ENCODE measurements at places on chromosomes 6 and 20. TPM values are rescaled to one million over a fixed set of nuclear protein-coding genes. Genes with fewer than 3 reads are reported as not detected.

Gene SH3BGRL2
- 0.23 TPM for total RNA-seq

Gene ANGPT4
- not detected for total RNA-seq

Gene FUCA2
- 86.7 TPM for total RNA-seq

DNA sequence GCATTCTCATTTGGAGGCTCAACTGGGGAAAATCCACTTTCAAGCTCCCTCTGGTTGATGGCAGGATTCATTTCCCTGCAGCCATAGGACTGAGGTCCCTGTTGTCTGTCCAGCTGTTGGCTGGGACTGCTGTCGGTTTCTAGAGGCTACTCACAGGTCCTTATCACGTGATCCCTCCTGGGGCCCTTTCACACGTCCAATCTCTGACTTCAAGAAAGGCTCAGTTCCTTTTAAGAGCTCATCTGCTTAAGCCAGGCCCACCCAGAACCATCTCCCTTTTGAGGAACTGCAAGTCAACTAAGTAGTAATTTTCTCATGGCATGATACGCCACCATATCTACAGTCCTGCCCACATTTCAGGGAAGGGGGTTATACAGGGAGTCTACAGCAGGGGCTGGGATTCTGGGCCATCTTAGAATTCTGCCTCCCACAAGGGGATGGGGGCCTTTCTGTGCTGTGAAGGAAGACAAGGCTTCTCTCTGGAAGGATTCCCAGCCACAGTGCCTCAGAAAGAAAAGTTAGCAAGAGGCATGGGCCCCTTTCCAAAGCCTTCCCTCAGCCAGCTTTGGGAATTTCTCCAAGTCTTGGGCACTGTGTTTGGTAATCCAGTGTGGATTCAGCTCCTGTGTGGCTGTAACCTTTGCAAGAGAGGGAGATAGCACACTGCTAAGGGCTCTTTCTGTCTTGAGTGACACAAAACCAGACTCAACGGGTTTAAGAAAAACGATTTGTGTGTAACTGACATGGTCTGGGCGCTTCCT is 66.4 kb downstream of the CTCFL start:
- no peak for DNase-seq

DNA sequence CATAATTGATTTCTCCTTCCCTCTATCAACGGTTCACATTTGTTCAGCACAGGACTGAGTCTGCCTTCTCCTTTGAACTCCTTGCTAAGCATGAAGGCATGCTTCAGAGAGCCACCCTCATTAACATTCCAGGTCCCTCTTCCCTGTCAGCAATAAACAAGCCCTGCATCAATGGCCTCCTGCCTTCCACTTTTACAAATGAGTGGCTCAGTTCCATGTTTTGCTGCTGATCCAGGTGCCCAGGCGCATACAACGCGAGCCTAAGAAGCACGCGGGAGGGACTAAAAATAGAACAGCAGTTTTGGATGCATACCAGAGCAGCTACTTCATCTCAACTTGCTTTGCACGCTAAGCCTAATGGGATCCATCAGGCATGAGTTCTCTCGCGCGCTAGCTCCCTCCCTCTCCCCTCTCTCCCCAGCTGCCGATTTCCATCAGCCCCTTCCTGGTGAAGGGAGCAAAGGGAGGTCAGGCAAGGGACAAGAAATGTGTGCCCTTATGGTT is 53.4 kb downstream of the TRAF3IP2 start:
- peak; percentile 94 for DNase-seq

DNA sequence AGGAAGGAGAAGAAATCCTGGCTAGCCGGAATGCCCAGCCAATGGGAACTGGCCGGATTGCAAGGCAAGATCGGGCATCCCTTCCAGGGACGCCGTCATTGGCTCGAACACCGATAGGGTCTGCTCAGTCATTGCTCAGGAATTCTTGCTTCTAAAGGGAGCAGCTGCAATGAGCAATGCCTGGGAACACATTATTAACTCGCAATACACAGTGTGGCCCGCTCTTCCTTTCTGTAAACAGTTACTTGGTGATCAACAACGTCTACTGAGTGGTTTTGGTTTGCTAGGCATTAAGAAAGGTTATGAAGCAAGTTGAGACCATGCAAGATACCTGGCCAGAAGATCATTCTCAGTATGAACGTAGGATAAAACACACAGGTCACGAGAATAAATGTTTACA is 165.4 kb upstream of the CITED2 start:
- peak; percentile 95 for DNase-seq

DNA sequence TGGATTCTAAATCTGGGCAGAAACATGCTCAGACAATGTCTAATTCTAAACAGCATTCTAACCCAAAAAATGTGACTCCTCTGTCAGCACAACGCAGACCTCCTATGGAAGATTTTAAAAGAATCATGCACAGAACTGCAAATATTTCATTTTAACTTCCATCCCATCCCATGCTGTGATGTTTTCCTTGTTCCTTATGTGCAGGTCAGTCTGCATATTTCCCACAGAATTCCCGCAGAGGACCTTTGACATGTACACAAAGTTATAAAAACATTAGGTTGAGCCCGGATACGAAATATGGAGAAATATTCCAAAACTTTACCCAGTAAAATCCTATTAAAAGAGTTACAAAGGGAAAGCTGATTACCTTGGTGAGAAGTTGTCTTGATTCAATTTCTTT is 467.1 kb upstream of the EPHA7 start:
- no peak for DNase-seq

DNA sequence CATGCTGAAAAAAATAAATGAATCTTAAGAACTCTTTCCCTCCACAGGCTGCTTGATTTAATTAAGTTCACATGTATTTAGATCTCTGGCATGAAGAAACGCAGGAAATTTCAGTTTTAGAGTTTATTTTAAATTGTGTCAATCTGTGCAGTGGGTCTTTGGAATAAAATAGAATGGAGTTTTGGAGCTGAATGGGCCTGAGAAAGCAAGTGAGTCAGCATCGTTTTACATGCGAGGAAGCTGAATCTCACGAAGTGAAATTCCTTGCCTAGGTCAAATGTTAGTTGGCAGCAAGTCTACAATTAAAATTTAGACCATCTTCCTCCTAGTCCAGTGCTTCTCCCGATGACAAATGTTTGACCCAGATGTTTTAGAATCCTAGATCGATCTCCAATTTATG is 22.4 kb downstream of the MAP7 start:
- no peak for DNase-seq

- no peak for DNase-seq
These were observed 9.7 kb downstream of the HLA-DOB start for GRCh38 chr6:32807020-32807580.

DNA sequence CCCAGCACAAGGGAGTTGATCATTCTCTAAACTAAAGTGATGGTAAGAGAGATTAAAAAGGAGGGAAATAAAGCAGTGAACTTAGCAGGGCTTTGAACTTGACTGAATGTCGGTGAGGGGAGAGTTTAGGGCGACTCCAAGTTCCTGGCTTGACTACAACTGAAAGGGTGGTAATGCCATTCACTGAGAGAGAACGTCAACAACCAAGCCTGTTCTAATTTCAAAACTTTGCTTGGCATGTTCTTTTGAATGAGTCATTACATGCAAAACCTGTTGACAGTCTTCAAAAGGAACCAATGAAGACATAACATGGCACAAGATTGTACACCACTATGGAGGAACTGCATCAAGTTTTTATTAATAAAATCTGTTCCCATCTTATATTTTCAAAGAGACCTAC is 10.3 kb upstream of the MYB start:
- DNase-seq: no peak

DNA sequence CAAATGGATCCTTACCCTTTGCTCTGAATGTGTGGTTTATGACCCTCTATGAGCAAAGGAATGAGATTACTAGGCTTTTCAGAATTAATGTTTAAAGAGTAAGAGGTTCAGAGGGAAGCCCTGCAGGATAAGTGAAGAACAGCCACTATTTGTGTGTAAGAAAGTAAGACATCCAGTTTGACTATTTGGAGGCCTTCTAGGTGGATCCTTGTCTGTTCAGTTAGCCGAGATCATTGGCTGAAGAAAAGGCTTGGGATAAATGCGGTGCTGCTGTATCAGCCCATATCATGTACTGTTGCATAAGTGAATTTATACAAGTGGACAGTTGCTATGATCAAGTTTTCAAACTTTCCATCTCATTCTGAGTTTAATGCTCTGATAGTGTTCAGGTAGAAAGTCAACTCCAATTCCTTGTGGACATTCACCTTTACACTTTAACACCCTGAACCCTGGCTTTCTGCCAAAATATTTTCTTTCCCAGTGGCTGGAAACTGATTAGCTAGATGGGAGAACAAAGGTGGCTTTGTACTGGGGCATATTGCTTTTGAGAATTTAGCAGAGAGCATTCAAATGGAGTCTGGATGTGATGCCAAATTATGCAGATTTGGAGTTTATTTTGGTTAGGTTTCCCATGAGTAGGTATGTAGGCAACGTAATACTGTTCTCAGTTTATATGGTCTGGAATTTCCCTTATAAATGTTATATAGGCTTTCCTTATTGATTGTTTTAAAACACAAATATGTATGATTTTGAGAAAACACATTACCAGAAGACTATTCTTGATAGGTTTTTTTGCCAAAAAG is 15.0 kb downstream of the PARD6B start:
- peak; percentile 41 for DNase-seq

Measured in HFFc6 (cell line).